ENCODE measurements at places on chromosomes 1 and 21.
A peak's percentile ranks its signal among the peaks of the same experiment; 100 is the strongest.

DNA sequence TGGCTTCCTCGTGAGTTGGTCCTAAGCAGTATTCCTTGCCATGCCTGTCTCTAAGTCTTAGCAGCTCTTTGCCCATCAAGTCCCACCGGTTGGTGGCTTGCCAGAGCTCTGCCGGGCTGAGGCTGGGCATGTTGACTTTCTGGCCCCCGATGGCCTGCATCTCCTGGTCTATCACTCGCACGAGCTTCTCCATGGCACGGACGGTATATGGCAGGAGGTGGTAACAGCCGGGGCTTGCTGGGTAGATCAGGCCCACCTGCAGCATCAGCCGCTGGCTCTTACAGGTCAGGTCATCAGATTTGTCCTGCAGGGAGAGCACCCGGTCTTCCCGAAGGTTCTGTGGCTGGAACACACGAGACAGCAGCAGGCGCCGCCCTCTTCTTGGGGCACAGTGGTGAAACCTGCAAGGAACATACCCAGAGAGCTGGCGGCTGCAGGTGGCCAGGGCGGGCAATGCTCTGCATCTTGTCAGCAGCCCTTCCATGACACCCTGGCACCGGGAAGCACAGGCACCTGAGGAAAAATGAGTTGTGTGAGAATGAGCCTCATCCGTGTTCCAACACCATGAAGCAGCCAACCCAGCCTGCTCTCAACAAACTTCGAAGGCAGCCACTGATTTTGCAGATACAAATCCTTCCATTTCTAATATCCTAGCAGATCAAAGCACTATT lies 5.5 kb downstream of the PARS2 start:
- no peak for DNase-seq

DNA sequence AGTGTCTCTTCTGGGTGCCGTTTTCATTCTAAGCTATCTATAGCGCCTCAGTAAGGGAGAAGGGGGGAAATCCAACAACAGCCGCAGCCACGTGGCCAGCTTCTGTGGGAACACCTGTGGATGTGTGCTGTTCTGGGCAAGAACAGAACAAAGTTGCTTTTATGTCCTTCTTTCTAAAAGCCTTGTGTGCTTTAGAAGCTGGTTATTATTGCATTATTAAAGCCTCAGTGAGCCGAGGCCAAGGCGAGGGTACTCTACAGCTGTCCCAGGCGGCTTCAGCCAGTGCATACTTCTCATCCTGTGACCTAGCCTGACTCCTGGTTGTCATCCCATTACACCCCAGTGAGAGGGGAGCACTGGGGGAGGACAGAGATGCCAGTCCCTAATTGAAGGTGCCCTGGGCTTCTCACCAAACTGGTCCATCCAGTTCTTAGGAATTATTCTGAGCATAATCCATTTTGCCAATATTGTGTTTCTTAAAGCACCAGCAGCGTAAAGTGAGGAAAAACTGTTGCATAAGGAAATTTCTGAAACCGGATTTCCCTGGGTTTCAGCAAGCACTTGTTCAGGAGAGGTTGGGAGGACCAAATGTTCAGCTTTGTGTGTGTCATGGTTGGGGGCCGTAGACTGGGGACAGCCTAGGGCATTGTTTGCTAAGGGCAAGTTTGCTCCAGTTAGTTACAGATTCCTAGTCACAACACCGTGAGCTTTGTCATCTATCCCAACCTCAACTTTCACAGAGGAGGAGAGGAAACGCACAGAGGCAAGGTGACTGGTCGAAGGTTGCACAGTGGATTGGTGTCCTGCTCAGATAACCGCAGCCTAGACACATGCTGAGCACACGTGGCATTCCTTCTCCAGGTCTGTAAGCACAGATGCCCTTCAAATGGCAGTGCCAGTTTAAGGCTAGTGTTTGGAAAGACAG lies 61.0 kb upstream of the ATP1A1 start:
- peak; percentile 51 for DNase-seq

GRCh38 chr21:28439251-28439650 lies 553.4 kb downstream of the LTN1 start:
- DNase-seq = no peak

- DNase-seq = no peak
Measured at GRCh38 chr1:209260136-209260535, 323.4 kb upstream of the CAMK1G start.

DNA sequence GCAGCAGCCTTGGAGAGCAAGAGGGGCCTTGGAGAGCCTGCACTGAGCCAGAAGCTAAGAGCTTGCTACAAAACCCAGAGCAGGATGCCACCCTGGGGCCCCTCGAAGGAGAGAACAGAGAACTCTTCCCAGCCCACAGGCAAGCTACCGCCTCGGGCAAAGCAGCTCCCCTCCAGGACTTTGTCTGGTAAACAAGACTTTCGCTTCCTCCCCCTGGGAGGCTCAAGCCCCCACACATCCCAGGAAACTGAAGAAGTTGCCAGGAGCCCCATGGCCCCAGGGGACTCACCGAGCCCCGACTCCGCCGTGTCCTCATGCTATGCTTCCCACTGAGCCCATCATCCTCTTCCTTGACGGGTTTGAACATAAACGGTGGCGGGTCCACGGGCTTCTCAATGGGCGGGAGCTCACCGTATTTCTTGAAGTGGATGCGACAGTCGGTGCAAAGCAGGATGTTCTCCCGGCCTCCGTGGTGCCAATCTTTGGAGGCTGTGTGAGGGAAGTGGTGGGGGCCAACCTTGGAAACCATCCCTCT lies 45.9 kb downstream of the SLC45A1 start:
- DNase-seq = no peak

DNA sequence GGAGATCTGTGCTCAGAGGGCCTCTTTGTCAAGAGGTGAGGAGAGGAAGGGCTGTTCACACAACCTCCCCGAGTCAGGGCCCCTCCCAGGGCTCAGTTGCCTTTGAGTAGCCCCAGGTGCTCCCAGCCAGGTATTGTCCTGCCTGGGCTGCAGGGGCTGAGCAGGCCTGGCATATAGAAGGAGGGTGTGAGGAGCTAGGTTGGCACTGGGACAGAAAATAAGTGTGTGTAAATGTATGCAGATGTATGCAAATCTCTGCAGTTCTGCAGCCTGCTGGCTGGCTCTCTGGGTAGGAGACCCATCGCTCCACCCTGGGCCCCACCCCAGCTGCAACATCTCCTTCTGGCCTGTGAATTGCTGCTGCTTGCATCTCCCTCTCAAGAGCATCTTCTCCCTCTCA lies 52.4 kb downstream of the NAV1 start:
- DNase-seq = no peak

DNA sequence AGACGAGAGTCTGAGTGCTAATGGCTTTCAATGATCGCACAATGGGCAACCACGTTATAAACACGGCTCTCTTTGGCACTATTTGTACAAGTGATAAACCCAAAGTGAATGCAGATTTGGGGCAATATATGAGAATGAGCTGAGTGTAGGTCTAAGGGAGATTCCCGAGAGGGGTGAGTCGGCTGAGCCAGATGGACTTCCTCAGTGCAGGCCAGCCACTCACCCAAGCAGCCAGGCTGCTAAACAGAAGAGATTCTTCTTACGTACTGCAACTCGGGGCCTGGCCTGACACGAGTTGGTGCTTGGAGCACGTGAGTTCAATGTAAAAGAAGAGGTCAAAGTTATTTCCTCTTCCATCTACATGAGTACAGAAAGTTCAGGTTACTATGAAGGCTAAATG lies 6.2 kb upstream of the MIXL1 start:
- no peak for DNase-seq

DNA sequence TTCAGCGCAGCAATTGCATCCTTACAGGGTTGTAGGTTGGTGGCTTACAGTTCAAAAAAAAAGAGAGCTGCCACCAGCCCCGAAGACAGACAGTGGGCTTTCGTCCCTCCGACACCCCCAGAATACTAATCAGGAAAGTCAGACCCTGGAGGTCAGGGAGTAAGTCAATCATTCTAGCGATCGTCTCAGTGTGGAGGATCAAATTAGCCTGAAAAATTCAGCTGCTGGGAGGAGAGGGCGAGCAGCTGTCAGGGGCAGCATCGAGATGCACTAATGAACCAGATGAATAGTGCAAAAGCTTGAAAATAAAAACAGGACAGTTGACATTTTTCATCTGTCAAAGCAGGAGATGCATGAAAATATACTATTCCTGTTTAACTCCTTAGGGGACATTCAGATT lies 138.4 kb downstream of the NEK7 start:
- peak; percentile 42 for DNase-seq

- DNase-seq = no peak
Measured at GRCh38 chr1:228123505-228123904, 14.4 kb upstream of the MRPL55 start.

GRCh38 chr1:223144431-223144830 lies 1.4 kb upstream of the TLR5 start:
- DNase-seq = no peak

DNA sequence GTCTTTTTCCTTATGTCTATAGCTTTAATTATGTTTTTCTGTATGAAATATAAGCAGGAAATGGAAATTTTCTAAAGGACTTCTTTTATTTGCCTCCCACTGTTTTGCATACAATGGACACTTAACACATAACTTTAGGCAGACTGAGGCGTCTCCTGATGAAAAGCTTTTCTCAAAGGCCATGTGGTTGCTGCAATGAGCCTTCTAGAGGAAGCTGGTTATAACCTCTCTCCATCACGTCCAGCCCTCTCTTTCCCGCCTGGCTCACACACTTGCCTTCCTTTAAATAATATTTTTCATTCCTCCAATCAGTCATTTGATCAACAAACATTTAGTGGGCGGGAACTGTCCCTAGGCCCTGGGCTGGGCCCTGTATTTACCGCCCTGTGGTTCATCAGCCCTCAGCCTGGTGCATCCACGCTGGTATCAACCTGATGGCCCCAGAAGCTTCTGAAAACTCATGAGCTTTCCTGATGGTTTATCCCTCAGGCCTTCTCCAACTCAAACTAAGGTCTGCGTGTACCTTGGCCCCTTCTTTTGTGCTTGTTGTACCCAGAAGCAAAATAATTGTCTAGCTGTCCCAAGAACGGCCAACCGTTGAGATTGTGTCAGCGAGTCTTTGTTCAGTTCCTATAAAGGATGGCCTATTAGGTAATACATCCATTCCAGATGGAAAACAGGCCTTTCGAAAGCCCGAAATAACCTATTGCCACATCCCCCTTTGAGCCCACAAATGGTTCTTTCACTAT lies 75.3 kb upstream of the LYST start:
- DNase-seq = no peak

DNA sequence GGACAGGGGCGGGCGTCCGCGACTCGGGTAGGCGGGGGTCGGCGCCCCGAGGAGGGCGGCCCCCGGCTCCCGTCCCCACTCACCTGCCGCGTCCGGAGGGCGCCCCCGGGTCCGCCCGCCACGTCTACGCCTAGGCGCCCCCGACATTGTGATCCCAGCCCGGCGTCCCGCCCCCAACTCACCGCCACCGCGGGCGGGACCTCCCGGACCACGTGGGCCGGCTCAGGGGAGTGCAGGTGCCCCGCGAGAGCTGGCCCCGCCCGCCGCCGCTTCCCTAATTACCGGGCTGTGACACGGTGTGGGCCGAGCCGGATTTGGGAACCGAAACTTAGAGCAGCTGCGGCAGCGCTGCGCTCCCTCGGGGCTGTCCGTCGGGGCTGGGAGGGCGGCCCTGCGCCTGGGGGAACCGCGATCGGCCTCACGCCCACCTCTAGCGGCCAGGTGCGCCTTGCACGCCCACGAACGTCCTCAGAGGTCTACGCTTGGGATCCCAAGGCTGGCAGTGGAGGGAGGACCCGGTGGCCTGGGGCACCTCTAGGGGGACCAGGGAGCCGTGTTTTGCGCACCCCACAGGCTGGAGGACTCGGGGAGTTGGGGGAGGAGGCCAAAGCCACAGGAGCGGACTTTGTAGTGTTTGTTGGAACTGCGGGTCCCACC lies 521 bp upstream of the NADK start:
- DNase-seq = peak; percentile 86

All from neural progenitor cell (in vitro differentiated cells).